Kasumi-1 (cell line): ENCODE measurements at places on chromosomes 13 and 19.

DNA sequence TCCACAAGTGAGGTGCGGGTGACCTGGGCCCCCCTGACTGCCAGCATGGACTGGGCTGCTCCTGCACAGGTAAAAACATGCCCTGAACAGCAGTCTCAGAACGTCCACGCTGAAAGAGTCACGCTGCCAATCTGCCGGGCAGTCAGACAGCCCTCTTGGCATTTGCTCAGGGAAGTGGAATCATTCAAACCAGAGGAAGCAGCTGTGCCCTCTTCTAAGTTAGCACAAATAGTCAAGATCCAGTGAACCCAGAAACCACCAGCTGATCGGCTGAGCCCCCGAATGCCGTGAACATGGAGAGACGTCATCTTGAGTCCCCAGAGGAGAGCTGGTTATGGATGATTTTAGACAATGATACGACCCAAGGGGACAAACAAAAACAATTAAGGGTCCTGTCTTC is 34.4 kb downstream of the KLF2 start:
- no peak for DNase-seq

DNA sequence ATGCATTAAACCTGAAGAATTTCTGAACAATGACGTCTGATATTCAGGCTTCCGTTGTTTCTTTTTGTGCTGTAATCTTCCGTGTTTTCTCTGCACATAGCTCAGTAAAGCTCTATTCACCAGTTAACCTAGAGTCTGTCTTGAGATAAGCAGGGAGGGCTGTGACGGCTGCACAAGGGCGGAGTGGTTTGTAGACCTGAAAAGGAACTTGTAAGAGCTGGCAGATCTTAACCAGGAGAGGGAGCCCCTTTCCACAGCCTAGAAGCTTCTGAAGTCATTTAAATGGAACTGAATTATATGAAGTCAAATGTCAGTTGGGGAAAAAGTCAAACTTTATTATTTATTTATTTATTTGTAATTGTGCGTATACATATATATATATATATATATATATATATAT is 27.5 kb downstream of the DPRX start:
- no peak for DNase-seq

GRCh38 chr13:38535261-38535660 is 151.6 kb upstream of the FREM2 start:
- DNase-seq = no peak

DNA sequence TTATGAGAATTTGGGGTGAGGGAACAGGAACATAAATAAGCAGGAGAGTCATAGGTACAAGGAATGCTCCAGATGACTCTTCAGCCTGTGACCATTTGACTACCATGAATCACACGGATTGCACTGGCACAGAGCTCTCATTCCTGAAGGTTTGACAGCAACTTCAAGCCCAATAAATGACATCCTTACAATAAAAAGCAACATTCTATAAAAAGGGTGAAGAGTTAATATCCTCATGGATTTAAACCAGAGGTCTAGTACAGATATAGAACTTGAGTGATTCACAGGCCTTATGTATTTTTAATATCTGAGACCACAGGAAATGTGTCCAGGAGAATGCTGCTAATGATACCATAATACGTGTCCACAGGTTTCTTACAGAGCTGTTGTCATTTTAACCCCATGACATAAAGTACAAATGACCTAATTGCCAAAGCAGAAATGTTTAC is 158.1 kb downstream of the IRS2 start:
- DNase-seq = no peak

GRCh38 chr13:20847296-20847695 is 55.2 kb downstream of the XPO4 start:
- DNase-seq = no peak

GRCh38 chr19:56348289-56348877 is 33.7 kb upstream of the ZSCAN5A start:
- DNase-seq = no peak

DNA sequence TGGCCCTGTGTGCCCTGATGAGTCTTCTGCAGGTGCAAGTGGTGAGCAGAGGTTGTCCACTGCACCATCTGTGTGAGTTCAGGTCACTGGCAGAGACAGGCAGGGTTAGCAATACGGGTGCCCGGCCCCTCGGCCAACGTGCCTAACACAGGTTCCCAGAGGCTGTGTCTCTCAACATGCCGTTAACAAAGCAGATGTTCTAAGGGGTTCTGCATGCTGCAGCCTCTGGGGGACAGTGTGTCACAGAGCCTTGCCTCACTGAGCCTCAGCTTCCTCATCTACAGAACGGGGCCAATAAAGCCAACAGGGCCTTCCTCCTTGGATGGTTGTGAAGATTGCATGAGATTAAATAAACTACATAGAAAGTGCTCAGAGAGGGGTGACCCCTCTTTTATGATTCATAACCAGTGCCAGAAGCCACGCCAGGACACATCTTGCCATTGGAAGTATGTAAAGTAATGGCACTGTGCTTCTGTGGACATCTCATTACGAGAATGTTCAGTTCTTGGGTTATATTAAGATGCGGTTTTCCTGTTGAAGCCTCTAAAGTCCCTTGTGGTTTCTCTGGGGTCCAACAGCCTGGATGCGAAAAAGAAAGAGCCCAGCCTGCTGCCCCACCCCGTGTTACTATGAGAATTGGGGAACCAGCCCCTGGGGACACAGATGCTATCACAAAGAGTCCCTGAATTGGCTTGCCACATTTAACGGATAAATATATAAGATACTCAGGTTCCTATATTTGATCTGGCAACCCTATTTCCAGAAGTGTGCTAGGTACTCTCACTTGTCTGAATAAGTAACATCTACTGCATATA is 11.2 kb upstream of the ARHGEF18 start:
- peak; percentile 98 for DNase-seq

DNA sequence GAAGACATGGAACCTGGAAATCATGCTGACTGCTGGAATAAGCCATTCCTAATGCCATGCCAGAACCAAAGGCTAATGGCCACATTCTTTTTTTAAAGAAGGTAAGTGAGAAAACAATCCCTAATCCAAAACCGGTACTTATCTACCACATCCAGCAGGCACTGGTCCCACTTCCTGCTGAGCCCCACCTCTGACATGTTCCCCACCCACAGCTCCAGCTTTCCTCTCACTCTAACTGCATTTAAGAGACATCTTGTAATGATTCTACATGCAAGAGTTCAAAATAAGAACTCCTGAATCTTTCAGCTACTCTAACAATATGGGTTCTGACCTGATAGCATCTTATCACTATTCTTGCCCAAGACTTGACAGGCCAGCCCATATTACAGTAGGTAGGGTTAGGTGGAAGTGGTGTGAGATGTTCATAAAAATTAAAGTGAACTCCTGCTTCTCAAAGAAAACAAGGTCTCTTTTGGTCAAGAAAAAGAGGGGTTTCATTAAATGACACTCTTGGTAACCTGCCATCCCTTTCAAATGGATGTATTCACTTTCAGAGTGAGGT is 41.9 kb downstream of the N4BP2L2 start:
- DNase-seq = no peak

DNA sequence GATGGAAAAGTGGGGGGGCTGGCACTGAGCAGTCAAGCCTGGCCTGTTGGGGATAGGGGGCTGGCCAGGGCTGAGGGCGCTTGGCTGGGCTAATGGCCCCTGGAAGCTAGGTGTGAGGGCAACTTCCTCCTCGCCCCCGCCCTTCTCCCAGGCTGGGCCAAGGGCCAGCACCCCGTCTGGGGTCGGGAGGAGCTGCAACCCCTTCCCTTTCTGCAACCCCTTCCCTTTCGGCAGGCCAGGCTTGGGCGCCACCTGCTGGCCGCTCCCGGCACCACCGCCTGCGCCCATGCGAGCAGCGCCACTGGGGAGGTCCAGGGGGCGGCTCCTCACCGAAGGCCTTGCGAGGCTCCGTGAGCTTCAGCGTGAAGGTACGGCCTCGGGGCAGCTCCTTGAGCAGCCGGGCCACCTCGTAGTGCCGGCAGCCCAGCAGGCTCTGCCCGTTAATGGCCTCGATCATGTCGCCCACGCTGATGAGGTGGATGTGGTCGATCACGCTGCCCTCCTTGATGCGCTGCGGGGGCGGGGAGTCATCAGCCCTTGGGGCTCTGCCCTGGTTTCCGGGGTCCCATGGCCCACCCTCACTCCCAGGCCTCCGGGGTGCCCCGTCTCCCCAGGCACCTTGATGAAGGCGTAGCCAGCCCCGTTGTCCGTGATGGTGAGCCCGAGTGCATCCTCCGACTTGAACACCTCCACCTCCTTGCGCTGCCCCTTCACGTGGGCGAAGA is 5.0 kb upstream of the PTGER1 start:
- peak; percentile 51 for DNase-seq

DNA sequence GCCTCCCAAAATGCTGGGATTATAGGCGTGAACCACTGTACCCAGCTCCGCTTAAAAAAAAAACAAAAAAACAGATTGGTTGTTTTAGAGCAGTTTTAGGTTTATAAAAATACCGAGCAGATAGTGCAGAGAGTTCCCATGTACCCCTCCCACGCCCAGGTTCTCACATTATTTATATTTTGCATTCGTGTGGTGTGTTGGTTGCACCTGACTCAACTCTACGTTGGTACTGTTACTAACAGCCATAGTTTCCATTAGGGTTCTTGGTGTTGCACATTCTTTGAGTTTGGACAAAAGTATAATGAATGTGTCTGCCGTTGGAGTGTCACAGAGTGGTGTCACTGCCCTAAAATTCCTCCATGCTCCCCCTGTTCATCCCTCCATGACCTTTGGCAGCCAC is 29.1 kb downstream of the MYO9B start:
- DNase-seq = no peak

DNA sequence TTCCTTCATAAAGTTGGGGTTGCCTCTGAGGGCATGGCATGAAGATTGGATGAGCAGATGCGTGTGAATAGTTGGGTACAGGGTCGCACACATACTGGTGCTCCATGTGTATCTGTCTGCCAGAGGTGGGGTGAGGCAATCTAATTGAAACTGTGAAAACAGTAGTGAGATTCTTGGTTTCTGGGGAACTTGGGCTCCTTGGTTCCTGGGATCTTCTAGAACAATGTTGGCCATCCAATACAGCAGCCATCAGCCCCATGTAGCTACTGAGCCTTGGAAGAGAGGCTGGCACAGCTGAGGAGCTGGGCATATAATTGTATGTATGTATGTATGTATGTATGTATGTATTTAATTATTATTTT is 616 bp downstream of the FCHO1 start:
- DNase-seq = no peak

- DNase-seq = no peak
Observed at GRCh38 chr19:54047616-54048015, 16.1 kb downstream of the VSTM1 start.

DNA sequence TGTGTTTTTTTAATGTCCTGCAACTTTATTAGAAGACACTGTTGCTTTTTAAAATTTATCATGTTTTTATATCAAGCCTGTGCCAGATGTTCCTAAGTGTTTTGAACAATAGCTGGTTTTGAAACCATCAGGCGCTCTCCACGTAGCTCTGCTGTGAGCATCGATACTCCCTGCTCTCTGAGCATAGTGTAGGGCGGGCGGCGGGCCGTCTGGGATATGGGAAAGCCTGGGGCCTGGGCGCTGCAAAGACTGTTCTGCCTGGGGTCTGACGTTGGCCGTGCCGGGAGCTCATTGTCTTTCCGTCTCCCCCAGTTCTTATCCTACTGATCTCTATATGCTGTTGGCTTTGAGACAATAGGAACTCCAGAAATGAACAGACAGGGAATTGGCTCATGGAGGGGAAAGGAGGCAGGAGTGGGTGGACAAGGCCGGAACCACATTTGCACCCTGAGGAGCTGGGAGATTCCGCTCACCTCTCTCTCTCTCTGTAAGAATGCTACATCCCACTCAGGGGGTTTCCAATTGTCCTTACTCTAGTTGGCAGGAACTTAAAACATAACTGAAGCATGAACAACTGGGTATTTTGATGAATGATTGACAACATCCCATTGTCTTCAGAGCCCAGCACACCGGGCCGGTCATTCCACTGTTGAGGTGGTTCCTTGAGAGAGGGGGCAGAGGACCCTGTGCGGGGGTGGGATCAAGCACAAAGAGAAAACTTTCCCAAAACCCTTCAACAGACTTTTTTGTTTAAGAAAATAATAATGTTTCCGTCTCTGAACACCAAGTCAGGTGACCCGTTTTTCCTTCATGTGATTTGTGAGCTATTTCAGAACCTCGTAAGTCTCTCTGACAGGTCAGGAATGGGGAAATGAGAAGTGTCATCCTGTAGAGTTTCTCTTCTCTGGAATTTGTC is 64.7 kb downstream of the COL4A2 start:
- DNase-seq = no peak

GRCh38 chr13:52852444-52852843 is 4.0 kb upstream of the PCDH8 start:
- no peak for DNase-seq

- no peak for DNase-seq
Observed at GRCh38 chr19:7832781-7833180, 2.8 kb downstream of the EVI5L start.

- peak; percentile 78 for DNase-seq
Observed at GRCh38 chr13:46961719-46962118, 64.9 kb upstream of the HTR2A start.

GRCh38 chr19:23054456-23054855 is 51.5 kb upstream of the ZNF728 start:
- DNase-seq = no peak

GRCh38 chr19:39599116-39599515 is 3.2 kb upstream of the LGALS13 start:
- peak; percentile 37 for DNase-seq

DNA sequence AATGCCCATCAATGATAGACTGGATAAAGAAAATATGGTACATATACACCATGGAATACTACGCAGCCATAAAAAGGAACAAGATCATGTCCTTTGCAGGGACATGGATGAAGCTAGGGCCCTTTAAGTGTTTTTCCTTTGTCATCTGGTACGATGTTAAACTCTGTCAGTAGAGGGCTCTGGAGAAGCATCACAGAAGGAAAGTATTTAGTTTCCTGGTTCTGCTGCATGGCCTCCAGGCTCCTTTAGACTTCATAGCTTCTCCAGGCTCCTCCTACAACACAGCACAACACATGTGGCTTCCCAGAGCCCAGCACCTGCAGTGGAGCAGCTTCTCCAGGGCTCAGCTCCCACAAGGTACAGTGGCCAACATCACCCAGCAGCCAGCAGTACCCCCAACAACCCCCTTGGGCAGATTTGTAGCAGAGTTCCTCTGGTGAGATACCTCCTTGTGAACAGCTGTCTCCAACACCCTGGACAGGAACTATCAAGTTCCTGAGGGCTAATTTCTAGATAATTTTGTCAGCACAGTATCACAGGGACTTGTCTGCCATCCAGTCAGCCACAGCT is 63.4 kb downstream of the KCTD12 start:
- DNase-seq = peak; percentile 38

DNA sequence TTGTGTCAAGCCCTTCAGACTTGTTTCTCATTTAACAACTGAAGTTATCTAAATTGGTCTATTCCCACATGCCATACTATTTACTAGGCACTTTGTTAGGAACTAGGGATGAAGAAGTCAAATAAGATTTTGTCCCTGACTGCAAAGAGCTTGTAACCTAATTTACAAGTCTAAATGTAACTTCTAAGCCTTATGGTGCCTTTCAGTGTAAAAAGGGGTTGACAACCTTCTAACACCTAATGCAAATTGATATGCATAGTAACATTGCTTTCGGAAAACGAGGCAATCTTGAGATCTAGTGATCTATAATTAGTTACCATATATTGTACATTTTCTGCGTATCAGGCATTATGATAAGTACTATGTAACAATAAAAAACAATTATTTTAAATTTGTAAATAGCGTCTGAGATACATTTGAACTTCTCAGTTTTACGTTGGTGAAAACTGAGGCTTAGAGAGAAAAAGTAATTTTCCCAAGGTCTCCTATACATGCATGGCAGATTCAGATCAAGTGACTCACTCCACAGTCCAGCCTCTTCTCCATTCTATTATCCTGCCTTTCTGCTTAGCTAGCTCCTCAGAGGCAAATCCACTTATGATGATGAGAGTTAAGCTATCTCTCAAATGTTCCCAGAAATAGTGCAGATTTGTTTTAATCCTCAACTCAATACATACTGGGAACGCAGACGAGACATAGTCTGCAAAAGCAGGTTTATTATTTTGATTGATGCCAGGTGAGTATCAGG is 764.9 kb upstream of the SLITRK5 start:
- DNase-seq = no peak
